ENCODE measurements at places on chromosomes 13 and 19.

GRCh38 chr19:28446511-28446910 lies 766.4 kb downstream of the UQCRFS1 start:
- no peak for DNase-seq

DNA sequence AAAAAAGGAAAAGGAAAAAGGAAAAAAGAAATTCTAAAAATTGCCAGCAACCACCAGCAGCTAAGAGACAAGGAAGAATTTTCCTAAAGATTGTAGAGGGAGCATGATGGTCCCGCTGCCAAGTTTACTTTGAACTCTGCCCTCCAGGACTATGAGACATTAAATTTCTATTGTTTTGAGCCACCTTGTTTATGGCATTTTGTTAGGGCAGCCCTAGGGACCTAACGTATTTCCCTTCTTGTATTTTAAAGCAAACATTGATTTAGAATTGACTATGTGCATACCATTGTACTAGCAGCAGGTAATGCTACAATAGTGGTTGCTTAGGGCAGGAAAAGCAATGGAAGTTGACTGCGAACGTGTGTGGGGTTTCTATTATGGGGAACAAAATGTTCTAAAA lies 1414.2 kb downstream of the EFNB2 start:
- no peak for DNase-seq

DNA sequence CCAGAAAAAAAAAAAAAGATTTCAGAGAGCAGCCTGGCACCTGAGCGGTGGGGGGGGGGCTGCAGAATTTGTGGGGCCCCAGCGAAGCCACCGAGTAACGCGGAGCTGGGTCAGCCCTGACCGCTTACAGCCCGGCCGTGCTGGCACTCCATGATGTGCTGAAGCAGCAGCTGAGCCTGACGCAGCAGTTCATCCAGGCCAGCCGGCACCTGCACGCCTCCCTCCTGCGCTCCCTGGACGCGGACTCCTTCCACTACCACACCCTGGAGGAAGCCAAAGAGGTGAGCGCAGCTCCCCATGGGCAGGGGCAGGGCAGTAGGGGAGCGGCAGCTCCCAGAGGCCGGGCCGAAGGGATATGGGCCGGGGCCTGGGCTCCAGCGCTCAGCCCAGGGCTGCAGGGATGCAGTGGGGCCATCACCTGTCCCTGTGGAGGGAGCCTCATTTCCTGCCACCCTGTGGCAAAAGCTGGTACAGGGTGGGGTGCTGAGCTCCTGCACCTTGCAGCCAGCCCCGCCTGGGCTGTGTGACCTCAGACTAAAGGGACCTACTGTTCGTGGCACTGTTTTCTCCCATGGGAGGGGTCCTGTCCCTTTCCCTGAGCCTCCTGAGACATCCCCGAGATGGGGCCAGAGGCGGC lies 18.3 kb downstream of the C19orf44 start:
- DNase-seq = no peak

GRCh38 chr19:19120308-19121231 lies 17.7 kb downstream of the TMEM161A start:
- DNase-seq = no peak

- no peak for DNase-seq
These were observed 116.4 kb downstream of the RFC3 start for GRCh38 chr13:33934343-33934742.

DNA sequence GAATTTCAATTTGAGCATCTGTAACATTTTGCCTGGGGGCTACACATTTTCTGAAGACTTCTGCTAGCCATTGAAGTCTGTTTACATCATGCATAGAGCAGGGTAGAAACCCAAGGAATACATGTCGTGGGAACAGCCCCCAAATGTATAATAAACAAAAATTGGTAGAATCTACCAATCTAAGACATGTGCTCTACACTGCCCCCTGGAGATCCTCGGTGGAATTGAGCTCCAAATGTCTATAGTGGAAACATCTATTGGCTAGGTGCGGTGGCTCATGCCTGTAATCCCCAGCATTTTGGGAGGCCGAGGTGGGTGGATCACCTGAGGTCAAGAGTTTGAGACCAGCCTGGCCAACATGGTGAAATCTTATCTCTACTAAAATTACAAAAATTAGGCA lies 57.3 kb downstream of the MBD3L2B start:
- no peak for DNase-seq

DNA sequence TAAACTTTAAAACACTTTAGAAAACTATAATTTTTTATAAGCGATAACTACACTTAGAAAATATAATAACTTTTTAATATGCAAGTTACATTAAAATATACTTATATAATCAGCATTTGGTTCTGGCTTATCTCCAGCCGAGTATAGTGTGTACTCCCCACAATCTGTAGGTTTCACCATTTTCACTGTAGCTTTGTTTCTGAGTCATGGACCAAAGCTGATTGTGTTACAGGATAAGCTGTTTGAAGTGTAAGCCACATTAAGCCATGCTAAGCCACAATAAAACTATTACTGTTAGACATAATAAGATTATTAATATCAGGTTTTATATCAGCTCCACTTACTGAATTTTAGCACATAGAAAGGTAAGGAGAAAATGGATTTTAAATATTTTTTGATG lies 43.8 kb downstream of the CCDC122 start:
- DNase-seq = no peak

DNA sequence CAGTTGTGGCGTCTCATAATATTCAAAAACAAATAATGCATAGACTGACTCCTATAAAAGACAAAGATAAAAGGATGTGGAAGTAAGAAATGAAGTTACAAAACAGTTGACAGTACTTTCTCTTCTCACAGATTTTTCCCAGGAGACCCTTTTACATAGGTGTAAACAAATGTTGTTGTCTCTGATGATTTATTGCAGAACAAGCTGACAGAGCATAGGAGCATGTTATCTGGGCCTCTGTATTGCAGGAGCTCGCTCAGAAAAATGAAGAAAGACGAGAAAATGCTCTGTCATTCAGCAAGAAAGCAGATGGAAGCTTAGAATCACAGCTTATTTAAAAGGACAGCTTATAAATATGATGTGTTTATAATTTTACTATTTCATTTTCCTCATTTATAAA lies 353.6 kb upstream of the GPC6 start:
- no peak for DNase-seq

DNA sequence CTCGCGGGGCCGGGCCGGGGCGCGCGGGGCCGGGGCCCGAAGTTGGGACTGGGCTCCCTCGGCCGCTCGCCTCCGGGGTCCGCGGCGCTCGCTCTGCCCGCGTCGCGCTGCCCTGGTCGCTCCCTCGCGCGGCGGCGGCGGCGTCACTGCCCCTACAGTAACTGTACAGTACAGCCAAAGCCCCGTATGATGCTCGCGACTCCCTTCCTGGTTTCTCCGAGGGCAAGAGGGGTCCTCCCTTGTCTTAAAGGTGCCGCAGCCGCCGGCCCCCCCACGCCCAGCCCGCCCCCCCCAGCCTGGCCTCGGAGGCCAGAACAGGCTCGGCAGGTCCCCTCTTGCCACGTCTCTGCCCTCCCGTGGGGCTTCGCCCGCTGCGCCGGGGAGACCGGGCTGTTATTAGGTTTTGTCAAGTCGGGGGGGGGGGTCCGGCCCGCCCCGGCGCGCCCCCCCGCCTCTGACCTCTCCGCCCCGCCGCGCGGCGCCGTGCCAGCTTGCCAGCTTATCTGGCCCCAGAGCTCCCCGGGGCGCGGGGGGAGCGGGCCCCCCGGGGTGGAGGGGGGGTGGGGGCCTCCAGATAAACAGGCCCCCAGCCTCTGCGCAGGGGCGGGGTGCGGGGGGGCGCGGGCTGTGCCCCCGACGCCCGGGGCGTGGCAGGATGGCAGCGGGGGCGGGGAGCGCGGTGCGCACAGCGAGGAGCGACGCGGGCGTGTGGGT lies at the start of gene ZBTB7A:
TSS of gene ZBTB7A (minus strand) at position 218 of the 714 bp plus-strand sequence. CDS start 11,667 bp downstream, outside the sequence.
- no peak for DNase-seq

- DNase-seq = no peak
These were observed 15.1 kb downstream of the CC2D1A start for GRCh38 chr19:13920940-13921747.

GRCh38 chr13:78102121-78102677 lies 183.6 kb upstream of the EDNRB start:
- DNase-seq = no peak

GRCh38 chr13:106344342-106344741 lies 191.1 kb downstream of the EFNB2 start:
- DNase-seq = no peak

- DNase-seq = peak; percentile 97
These were observed at the start of gene SAE1 for GRCh38 chr19:47130589-47131227. Gene SAE1 (plus strand): TSS chr19:47130835. CDS start chr19:47130931, 96 bp downstream.

DNA sequence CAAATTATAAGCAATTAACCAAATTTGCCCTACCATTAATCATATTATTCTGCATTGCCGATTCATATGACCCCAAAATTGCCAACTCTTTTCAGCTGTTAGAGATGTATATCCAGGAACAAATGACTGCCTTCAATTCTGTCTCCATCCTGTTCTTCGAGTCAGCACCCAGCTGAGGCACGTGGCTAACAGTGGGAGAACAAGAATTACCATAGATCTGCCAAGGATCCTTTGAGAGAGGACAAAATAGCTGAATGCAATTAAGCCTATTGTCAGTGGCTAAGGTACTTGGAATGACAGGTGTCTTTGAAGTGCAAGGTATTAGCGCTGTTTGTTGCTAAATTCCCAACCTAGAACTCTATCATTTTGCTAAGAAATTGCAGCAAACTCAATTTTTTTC lies 426.1 kb downstream of the TSHZ3 start:
- DNase-seq = no peak

DNA sequence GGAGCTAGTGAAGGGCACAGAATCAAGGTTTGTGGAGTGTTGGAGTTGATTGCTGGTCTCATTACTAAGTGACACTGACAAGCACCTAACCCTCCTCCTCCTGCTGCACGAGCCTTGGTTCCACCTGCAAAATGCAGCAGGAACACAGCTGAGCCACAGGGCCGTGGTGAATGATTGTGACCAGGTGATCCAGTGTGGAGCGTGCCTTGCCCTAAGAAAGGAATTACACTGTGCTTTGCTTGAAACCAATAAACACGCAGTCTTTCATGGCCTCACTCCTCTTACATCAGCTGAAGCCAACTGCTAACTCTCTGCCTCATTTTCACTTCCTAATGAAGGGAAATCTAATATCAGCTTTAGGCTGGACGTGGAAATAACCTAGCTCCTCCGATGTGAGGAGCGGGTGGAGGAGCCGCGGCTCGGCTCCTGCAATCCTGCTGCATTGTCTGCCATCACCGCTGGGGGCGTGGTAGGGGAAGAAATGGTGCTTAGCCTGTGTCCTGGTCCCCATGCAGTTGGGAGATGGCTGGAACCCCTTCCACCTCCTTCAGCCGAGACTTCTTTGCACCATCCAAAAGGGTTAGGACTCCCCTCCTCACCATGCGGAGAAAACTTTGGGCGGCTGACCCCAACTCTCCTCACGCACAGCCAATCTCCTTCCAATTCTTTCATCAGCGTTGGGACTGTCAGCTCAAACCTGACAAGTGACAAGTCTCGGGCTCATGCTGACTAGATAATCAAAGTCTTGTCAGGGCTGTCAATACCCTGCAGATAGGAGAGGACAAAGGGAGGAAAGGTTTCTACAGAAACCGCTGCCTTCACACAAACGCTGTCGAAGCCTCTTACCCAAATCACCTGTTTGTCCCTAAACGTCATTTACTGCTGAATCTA lies 427.9 kb downstream of the ZNF536 start:
- no peak for DNase-seq

- DNase-seq = no peak
These were observed 3.3 kb downstream of the GPI start for GRCh38 chr19:34368338-34368737.

GRCh38 chr13:65090186-65090585 lies 2139.9 kb downstream of the PCDH9 start:
- no peak for DNase-seq

GRCh38 chr13:41402691-41403511 lies 54.4 kb upstream of the RGCC start:
- no peak for DNase-seq

DNA sequence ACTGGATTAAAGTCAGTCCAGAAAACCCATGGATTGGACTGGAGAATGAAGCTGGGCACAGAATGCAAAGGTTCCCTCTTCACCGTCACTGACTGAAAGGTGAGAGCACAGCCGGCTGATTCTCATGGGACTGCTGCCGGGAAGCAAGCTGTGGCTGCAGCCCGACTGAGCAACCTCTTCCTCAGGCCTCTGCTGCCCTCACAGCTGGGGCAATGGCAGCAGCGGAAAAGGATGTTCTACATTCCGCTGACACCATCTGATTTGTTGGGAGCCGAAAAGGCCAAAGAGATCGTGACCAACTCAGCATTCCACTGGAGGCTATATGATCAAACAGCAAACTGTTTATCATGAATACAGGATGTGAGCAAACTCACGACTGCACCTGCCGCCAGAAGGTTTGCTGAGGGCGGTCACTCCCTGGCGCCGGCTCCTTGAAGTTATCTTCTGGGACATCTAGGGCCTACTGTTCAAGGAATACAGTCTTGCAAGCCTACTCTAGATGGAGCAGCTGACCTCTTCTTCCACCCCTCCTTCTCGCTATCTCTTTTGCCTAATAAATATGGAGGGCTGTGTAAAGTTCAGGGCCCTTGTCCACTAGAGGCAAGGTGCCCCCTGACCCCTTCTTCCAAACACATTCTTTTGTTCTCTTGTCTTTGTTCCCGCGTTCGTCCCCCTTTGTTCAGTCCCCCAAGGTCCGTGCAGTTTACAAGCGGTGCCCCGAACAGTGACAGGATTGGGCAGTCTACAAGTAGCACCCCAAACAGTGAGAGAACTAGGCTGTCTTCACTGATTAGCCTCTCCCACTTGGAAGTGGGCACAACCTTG lies 19.6 kb upstream of the SIGLEC6 start:
- DNase-seq = no peak

DNA sequence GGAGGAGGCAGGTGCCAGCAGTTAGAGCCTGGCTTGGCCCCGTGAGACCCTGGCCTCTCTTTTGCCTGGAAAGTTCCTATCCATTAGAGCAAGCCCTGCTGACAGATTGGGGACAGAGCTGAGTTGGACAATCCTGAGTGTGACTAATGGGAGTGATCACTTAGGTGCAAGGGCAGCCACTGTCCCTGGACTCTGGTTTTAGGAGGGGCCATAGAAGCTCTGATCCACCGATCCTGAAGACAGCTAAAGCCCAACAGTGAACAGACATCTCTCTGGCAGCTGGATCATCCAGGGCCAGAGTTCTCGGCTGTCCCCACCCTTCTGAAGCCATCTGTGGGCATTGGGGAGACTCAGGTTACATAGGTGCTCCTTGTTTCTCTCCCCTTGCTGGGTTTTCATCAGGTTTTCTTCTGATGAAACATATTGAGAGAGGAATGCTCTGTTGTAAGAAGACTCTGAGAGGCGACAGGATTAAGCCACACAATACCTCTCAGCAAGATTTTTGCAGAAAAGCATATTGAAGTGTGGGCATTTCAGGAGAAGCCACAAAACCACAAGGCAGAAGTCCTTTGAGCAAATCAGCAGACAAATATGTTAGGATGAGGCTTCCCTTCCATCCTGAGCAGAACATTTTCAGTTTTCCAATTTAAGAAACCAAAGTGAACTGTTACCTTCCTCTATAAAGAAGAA lies 288.0 kb upstream of the MAB21L1 start:
- DNase-seq = no peak

DNA sequence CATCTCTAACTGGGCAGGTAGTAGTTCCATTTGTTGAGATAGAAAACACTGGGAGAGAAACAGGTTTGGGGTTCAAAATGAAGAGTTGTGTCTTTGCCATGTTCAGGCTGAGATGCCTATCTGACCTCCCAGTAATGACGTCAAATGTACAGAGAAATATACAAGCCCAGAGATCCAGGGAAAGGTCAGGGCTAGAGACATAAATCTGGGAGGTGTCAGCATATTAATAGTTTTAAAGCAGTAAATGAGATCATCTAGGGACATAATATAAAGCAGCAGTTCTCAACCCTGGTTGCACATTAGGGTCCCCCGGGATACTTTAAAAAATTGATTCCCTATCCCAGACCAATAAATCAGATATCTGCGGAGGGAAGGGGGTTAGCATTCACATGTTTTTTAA lies 501.5 kb downstream of the UQCRFS1 start:
- no peak for DNase-seq

- DNase-seq = no peak
These were observed 385.7 kb downstream of the DCT start for GRCh38 chr13:94093652-94094315.

All from smooth muscle cell of the brain vasculature (primary cell).